ACHN (cell line): ENCODE measurements at places on chromosomes 4 and X.

GRCh38 chr4:26141051-26141721 is 179.6 kb upstream of the RBPJ start:
- no peak for DNase-seq

GRCh38 chr4:184810720-184811119 is 15.0 kb downstream of the ACSL1 start:
- DNase-seq = no peak

DNA sequence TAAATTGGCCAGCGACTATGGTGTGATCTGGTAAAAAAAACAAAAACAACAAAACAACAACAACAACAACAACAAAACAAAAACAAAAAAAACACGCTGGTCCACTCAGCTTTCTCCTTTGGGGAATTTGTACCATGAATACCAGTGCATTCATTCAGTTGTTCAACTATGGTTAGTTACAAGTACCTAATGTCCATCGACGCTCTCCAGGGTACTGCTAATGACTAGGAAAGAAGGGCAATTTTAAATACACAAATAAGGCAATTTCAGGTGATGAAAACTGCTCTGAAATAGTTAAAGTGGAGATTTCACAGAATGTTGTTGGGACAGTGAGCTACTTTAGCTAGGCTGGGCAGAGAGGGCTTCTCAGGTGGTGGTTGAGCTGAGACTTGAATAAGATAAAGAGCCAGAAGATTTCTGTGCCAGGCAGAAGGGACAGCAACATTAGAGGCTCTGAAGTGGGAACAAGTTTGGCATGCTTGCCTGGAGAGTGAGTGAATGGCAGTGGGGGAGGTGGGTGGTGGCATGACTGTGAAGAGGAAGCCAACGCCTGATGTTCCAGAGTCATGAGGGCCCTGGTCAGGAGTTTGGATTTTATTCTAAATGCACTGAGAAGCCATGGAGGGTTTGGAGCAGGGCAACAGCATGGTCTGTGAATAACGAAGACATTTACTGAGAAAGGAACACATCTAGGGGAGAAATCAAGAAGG is 45.9 kb upstream of the PGRMC2 start:
- DNase-seq = no peak

- no peak for DNase-seq
Measured at GRCh38 chrX:13741695-13742094, 7.1 kb downstream of the OFD1 start.

DNA sequence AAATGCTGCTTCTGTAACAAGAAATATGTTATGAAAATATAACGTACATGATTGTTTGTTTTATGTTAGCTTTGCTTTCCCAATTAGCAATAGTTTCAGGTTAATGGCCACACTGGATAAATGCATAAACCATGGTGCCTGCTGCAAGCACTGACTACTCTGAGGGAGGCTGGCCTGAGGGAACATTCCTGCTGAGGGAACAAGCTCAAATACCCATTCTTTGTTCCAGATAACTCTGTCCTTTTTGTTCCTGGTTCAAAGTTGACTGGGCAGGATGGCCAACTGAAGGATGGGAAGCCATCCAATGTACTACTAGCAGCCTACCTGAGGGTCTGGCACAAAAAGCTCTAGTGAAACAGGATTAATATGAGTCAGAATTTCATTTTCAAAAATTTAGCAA is 37.5 kb downstream of the NUP62CL start:
- DNase-seq = no peak

DNA sequence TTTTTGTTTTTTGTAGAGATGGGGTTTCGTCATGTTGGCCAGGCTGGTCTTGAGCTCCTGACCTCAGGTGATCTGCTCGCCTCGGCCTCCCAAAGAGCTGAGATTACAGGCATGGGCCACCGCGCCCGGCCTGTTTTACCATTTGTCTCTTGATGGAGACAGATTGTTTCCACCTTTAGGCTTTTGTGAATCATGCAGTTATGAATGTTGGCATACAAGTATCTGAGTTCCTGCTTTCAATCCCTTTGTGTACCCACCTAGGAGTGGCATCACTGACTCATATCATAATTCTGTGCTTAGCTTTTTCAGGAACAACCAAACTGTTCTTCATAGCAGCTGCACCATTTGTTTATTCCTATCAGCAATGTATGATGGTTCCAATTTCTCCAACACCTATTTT is 20.2 kb upstream of the MGST2 start:
- no peak for DNase-seq

GRCh38 chr4:118879409-118879808 is 9.2 kb upstream of the SYNPO2 start:
- DNase-seq = no peak

DNA sequence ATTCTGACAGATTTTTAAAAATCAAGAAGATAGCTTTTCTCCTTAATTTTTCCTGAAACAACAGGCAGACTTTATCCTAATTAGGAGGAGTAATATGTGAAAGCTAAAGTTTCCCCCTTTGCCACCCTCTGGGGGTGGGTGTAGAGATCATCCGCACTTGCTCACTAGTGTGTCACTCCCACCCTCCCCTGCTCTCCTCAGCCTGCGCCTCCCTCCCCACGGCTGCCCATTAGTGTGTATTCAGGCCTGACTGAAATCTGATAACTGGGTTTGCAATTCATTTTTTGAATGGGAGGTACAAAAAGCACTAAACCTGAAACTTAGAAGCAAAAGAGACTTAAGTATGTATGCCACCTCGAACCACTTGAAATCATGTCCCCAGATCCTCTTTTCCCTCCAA is 110.4 kb upstream of the TRIM2 start:
- no peak for DNase-seq

GRCh38 chrX:138748480-138748879 is 37.0 kb upstream of the FGF13 start:
- peak; percentile 0 for DNase-seq

DNA sequence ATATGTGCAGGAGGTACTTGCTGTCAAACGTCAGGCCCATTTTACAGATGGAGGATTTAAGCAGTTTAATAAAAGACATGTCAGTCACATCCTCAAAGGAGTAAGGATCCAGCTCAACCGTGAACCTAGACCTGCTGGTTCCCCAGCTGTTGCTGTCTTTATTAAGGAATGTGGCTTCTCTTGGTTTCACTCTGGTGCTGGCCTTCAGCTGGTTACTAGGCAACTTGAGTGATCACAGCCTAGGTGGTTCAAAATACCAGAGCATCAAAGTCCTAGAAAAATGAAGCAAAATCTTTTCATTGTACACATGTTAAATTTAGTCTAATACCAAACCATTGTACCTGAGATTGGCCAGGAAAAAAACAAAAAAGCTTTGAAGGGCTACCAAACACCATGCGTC is 32.7 kb upstream of the GLRA2 start:
- DNase-seq = no peak

- no peak for DNase-seq
Measured at GRCh38 chrX:87397103-87397886, 120.3 kb upstream of the KLHL4 start.

DNA sequence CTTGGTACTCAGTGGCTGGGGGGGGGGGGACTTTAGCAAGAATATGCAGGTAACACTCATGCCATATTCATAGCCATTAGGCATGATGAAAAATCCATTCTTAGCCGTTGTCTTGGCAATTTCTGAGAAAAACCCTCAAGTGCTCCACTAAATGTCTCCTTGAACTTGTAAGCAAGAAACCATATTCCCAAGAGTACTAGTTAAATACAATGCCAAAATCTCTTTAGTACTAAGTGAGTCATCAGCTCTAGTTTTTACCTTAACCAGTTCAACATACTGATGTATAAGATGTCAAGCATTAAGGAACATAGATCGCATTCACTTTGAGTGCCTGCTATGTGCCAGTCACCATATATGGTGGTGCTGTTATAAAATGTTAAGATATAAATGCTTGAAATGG is 27.5 kb downstream of the UBE2D3 start:
- no peak for DNase-seq

- peak; percentile 11 for DNase-seq
Measured at GRCh38 chrX:119853444-119853843, 681 bp upstream of the UPF3B start.

- no peak for DNase-seq
Measured at GRCh38 chr4:42151568-42152506, 618 bp downstream of the BEND4 start.

DNA sequence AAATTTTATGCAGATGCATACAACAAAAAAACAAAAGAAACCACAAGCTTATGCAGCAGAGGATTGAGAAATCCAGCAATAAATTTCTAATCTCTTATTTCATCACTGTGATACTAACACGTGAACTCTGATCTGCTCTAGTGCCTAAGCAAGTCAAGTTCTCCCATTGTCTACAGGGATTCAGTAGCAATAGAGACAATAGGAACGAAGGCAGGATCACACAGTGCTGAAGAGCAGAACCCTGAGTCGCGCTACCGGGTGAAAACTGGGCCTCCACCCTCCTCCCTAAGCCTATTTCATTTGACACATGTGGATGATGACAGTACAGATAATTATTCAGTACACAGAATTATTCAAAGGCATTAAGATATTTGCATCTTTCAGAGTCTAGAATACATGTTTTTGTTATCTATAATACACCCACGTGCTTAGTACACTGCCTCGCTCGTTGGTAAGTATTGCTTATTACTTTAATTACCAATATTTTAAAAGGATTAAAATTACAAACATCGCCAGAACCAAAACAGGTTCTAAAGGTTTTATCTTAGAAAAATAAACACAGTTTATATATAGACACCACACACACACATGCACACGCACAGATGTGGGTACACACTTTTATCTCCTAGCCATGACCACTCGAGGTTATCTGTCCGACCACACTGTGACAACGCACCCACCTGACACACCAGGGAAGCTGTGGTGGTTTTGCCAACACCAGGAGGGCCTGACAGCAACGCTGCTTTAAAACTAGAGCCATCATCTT is 60.1 kb downstream of the RFC1 start:
- DNase-seq = no peak

DNA sequence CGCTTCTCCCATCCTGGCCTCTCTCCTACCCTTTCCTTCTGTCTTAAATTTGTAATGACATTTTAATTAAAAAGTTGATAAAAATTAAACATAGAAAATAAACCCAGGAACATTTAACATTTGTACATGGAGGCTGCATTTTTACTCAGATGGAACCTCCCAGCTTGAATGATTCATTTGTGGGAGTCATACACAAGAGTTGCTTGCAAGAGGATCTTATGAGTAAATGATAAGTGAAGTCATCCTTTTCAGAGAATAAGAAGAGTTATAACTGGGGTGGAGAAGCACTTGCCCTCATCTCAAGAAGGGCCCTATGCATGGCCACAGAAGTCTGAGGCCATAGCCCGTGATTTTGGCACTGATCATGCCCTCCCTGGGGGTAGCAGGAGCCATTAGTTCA is 482.9 kb upstream of the BOD1L1 start:
- peak; percentile 2 for DNase-seq

DNA sequence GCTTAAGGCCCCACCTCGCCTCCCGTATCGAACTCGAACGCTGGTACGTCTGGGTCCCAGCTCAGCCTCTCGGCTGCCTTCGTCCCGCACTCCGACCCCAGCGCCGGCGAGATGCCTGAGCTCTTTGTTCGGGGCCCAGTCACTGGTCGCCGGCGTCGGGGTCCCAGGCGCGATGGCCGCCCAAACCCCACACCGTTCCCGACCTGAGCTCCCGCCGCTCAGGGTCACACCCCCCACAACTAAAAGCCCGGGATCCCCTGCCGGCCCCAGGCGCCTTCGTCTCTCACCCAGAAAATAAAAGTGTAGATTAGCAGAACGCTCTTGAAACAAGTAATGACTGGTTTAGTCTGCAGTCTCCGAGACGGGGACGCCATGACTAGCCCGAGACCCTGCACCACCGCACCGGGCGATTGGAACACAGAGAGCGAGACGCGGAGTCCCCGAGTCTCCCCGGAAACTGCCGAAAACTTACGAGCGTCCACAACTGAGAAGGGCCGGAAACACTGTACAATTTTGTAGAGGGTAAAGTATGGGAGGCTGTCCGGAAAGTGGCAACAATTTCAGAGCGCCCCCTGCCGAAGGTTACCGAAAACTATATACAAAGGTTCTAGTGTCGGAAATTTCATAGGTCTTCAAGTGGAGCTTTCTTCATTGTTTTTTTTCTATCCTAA is at the start of gene TSPAN6:
TSS of gene TSPAN6 (minus strand) at position 486 of the 671 bp plus-strand sequence. CDS start at position 374, 112 bp downstream.
- peak; percentile 82 for DNase-seq

GRCh38 chrX:121733514-121733913 is 686.1 kb downstream of the GLUD2 start:
- DNase-seq = no peak

DNA sequence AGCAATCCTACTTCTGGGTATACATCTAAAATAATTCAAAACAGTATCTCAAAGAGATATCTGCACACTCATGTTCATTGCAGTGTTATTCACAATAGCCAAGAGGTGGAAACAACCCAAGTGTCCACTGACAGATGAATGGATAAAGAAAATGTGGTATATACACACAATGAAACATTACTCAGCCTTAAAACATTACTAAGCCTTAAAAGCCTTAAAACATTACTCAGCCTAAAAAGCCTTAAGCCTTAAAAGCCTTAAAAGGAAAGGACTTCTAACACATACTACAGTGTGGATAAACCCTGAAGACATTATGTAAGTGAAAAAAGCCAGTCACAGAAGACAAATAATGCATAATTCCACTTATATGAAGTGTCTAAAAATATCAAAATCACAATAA is 40.3 kb upstream of the TFDP3 start:
- DNase-seq = no peak

DNA sequence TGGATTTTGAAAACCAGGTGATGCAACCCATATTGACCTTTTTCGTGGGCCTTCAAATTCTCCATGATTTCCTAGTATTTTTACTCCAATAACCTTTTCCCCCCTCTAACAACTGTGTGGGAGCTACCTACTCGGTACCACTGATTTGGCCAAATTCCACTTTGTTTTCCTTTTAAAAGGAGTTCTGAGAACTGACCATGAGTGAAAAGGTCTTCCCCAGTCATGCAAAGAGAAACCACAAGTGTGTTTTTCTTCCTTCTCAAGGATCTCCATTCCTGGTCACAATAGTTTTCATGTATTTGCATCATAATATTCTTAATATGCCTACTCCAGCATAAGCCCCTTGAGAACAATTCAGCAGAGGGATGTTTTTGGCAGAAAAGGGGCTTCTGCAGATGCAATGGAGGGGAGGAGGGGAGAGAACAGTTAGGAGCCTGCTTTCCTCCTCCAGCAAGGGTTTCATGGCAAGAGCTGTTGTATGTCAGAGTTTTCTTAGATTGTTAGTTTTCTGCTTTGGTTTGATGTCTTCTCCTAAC is 195.3 kb upstream of the ANXA3 start:
- DNase-seq = no peak

DNA sequence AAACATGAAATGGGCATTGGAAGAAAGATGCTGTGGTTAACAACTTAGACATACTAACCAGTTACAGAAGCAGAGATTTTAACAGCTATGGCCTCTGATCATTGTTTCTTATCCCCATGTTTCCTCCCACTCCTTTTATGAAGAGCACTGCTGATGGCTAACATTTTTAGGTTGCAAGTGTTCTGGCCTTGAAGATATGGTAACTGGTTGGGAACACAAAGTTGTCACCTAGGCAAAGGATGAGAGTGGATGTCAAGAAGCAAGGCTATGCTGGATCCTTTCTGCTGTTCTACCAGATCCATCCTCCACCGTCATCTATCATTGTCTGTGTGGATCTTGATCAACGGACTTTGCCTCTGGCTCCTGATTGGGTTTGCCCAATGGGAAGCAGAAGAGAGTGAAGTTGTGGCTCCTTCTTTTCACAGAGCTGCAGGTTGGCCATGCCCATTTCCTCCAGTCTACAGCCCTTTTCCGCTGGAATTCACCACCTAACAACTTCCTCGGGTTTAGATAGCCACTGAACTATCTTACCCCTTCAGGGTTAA is 48.9 kb upstream of the SPP1 start:
- no peak for DNase-seq

- no peak for DNase-seq
Measured at GRCh38 chr4:146478009-146478408, 43.7 kb downstream of the SLC10A7 start.

GRCh38 chr4:185128272-185129119 is 14.6 kb upstream of the SLC25A4 start:
- no peak for DNase-seq

- DNase-seq = no peak
Measured at GRCh38 chr4:143089291-143089690, 95.4 kb upstream of the USP38 start.
